ENCODE measurements at places on chromosomes 12 and 14.

GRCh38 chr12:14846876-14847580, 3.7 kb upstream of the ART4 start:
- no peak for DNase-seq

DNA sequence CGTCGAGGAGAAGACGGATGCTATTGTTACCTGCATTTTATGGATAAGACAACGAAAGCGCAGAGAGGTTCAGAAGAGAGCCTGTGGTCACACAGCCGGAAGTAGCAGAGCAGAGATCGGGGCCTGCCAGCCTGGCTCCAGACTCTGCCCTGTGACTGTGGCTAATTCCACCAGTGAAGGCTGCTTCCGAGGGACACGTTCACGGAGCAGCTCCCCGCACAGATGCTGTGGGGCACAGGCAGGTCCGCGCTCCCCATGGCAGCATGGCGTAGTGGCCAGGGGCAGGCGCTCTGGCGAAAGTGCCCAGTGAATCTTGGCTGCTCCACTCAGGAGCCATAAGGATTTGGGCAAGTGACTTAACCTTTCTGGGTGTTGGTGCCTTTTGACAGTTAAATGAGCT, 9.8 kb downstream of the RIMBP2 start:
- DNase-seq: no peak

DNA sequence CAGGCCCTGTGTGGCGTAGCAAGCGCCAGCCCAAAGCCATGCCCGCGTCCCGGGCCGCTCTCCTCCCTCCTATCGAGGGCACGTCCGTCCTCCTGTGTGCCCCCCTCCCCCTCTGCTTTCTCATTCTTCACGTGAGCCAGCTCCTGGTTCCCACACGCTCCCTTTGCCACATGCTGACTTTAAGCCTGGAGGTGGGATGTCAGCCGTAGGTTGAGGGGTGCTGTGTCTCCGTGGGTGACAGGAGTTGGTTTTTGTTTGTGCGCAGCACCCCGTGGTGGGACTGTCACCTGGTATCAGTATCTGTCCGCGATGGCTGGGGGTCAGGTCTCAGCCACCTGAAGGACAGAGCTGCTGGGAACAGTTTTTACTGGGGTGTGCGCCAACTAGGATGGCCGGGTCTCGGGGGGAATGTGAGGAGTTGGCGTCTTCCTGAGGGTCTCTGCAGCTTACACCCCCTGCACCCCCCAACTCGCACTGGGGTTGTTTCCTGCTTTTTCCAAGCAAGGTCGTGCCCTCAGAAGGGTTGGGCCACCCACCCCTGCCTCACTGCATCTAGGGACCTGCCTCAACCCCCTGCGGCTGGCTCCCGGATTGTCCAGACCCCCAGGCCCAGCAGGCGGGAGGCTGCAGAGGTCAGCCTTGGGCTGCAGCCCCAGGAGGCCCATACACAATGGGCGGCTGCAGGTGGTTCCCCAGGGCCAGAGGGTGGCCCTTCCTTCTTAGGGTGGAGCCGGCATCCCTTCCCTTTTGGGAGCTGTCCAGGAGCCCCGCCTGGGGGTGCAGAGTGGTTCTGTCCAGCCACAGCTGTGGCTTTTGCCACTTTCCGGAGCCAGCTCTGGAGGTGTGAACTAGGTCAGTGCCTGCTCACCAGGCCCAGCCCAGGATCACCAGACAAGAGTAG, 7.3 kb downstream of the ULK1 start:
- DNase-seq: no peak

DNA sequence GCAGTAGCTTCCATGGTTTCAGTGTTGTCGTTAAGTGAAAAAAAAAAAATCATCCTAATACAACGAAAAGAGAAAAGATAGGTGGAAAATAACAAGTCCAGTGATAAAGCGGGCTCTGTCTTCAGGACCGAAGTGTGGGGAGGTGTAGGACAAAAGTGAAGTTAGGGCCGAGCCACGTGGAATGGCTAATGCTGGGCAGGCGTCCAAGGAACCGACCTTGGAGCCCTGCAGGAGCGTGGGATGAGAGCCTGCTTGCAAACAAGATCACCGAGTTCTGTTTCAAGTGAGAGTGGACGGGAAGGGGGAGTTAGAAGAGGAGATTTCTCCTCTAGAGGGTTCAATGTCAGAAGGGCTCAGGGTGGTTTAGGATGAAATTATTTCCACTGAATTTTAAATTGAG, 22.2 kb downstream of the A2ML1 start:
- DNase-seq: no peak

DNA sequence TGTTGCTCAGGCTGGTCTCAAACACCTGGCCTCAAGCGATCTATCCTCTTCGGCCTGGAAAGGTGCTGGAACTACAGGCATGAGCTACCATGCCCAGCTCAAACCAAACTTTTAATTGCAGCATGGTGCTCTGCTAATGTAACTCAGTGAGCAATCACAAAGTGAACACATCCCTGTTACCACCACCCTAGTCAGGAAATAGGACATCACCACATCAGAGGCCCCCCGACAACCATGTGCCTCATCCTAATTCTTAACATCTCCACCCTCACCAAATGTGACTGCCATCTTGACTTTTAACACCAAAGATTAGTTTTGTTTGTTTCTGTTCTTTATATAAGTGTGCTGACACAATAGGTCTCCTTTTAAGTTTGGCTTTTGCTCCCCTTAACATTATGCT, 22.8 kb upstream of the SDR39U1 start:
- DNase-seq: no peak

DNA sequence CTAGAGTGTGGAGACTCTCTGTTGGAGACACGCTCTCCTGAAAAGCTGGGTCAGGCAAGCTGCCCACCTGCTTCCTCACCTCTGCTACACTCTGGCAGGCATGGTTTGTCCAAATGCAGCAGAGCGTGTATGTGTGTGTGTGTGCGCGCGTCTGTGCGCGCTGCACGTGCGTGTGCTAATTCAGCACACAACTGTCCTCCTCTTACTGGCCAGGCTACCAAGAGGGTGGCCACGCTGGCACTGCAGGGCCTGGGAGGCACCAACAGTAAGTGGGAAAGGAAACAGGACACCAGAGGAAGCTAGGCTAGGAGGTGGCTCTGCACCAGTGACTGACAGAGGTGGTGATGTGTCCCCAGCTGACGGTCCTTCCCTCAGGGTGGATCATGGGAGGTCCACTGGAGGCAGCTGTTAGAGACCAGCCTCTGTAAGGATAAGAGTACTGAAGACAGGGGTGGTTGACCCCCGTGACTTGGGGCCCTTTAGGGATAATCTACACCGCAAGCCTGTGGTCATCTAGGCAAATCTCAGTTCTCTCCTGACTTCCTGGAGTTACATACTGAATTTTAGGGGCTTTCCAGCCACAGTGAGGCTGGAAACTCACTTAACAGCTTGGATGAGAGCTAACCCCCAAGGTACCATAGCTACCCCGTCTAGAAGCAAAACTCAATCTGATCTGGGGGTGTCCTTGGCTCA, 15.6 kb upstream of the TFCP2 start:
- no peak for DNase-seq

DNA sequence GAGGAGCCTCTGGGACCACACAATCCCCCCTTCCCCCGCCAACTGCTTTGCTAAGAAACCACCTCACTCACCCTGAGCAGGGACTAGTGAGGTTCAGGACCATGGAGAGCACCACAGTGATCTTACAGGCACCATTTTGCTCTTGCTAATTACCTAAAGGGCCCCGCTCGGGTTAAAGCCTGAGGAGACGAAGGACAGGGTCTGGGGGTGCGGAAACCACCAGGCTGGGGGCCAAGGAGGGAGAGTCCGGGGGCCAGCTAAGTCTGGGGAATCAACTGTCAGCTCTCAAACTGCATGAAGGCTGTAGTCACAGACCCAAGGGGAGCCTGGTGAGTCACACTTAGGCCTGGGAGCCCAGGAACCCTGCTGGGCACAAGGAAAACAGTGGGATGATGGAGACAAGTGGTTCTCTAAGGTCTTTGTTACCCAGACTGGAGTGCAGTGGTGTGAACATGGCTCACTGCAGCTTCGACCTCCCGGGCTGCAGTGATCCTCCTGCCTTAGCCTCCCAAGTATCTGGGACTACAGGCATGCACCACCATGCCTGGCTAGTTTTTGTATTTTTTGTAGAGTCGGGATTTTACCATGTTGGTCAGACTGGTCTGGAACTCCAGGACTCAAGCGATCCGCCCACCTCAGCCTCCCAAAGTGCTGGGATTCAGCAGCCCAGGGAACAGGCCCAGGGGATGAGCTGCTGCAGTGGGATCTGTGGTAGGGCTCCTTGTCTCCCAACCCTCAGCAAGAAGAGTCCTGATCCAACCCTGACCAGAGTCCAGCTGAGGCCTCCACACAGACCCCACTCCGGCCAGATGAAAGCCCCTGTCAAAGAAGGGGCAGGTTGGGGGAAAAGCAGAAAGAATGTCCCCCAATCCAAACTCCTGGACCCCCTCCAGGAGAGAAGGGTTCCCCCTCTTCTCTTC, 98.8 kb downstream of the CALM1 start:
- no peak for DNase-seq

GRCh38 chr12:108689314-108690190, 41.8 kb downstream of the CORO1C start:
- peak; percentile 47 for DNase-seq
